DMS 273 treated with DMSO at 0.1 percent for 48 hours (cell line): ENCODE measurements at places on chromosomes 5 and 9.

DNA sequence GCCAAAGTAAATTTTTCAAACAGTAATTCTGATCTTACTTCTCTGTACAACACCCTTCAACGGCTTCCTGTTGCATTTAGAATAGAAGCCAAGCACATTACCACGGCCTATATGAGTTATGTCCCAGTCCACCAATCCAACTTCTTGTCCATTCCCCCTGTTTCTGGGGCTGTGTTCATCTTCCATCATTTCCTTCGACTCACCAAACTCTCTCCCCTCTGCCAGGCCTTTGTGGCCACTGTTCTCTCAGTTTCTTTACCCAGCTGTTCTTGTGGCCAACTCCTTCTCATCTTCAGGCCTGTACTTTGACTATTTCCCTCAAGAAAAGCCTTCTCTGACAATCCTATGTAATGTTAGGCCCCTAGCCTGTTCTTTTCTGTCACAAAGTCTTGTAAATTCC, 259.4 kb upstream of the EFNA5 start:
- DNase-seq, result no peak

- no peak for DNase-seq
Measured at GRCh38 chr5:122154491-122154890, 25.1 kb downstream of the ZNF474 start.

DNA sequence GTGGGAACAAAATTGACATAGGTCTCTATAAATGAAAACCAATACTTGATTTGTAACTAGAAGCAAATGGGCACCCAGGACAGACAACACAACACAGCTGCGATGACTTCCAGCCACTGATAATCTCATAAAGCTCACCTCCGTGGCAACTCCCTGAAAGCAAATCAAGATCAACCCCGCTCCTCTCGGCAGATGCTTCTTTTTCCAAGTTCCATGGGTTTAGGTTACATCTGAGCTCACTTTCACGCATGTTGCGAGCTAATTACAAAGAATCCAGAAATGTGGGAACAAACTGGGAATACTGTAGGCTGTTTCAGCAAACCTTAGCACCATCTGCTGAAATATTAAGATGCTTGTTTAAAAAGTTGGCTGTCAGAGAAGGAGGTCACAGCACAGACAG, 153.9 kb downstream of the ELAVL2 start:
- peak; percentile 79 for DNase-seq

DNA sequence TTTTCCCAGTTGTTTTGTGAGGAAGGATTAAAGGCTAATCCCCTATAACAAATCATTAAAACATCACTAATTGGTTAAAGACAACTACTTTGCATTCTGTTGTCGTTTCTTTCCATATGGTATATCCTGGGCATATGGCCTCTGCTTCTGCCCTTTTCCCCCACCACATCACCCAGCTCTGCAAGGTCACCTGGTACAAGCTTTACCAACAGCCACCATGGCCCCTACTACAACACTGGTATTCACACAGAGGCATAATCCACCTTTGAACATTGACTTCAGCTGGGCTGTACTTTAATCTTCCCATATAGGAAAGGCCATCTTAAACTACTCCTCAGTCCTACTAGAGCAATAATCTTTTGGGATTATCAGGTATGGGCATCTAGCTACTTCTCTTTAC, 866.1 kb downstream of the TLE4 start:
- DNase-seq, result peak; percentile 45

DNA sequence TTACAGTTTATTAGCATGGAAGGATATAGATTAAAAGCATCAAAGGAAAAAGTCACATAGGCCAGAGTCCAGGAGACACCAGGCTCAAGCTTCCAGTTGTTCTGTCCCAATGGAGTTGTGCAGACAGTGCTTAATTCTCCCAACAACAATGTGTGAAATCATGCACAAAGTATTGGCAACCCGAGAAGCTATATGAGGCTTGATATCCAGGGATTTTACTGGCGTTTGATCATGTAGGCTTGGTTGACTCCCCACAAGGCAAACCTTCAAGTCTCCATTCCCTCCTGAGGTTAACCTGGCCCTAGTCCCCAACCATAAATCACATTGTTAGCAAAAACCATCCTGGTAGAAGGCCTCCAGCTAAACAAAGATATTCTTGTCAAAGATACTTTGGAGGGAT, 141.5 kb downstream of the ADAMTS19 start:
- DNase-seq, result no peak

DNA sequence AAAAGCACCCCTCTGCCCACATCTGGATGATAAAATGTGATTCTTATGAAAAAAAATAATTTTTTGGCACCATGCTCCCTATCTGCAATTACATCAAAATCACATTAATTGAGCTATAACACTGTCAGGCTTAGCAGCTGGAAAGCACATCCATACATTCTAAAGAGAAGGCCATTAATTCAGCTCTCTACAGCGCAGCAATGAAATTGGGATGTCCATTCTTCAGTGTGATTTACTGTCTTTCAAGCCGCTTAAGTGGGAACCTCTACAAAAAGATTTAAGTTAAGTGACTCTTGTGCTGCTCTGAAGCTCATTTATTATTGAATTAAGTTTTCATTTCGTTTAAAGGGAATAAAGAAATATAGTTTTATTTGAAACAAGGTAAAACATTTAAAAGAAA, 171.3 kb downstream of the EBF1 start:
- no peak for DNase-seq

- no peak for DNase-seq
Measured at GRCh38 chr5:133687212-133688061, 75.1 kb upstream of the FSTL4 start.

GRCh38 chr5:131272307-131272706, 8.5 kb downstream of the CDC42SE2 start:
- DNase-seq, result no peak
